ENCODE measurements at places on chromosomes 6 and 20.

DNA sequence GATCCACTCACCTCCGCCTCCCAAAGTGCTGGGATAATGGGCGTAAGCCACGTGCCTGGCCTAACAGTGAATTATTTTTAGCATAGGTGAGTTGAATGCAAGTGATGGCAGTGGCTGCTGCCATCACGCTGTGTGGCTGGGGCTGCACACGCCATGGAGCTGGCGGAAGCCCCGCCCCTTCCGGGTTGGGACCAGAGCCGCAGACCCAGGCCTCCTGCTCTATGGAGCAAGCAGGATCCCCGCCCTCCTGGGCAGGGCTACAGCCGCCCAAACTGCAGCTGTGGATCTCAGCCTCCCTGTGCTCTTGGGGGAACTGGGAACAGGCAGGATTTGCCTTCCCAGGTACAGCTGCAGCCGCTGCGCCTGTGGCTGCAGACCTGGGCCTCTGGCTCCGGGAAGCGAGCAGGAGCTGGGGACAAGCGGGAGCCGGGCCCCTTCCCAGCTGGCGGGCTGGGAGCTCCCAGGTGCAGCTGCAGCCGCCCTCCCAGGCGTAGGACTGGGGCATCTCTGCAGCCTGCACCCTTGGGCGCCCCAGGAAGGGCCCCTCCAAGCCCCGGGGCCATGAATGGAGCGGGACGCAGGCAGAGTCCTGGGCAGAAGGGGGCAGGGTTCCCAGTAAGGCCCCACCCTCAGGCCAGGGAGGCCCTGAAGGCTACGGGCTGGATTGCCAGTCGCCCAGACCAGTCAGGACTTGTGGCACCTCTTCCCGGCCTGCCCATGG lies 30.9 kb upstream of the SLA2 start:
- DNase-seq, result peak; percentile 62

- DNase-seq, result peak; percentile 57
Measured at GRCh38 chr20:13865791-13866351, 81.0 kb downstream of the NDUFAF5 start.

GRCh38 chr6:75094614-75095200 lies 111.1 kb downstream of the COL12A1 start:
- no peak for DNase-seq

DNA sequence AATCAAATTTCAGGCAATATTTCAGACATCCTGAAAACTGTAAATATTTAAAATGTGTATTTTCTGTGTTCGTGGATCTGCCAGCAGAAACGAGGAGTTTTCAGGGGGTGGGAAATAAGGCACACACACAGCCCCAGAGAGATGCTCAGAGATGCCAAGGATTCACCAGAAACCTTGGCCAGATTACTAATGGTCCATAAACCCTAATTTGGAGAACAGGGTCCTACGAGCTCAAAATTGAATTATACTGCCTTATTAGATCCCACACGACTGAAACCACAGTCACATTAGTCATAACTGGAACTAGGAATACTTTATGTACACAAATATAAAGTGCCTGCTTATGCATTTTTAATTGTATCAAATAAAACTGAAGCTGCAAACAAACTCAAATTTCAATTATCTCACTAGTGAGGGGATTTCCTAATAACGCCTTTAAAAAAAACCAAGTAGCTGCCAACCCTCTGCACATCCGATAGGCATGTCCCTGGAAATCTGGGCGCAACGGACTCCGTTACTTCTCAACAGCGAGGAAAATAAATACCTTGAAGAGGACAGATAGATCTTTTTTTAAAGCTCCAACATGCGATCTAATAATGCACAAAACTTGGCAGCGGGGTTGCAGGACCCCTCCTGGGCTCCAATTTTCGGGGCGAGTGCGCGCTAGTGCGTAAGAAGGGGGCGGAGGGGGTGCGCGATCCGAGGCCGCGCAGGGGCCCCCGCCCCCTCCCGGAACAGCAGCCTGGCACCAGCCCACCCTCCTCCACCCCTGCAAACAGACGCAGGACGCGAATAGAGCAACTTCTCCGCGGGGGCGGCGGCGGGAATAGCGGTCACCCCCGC lies 897 bp downstream of the CHD6 start:
- DNase-seq, result peak; percentile 32

DNA sequence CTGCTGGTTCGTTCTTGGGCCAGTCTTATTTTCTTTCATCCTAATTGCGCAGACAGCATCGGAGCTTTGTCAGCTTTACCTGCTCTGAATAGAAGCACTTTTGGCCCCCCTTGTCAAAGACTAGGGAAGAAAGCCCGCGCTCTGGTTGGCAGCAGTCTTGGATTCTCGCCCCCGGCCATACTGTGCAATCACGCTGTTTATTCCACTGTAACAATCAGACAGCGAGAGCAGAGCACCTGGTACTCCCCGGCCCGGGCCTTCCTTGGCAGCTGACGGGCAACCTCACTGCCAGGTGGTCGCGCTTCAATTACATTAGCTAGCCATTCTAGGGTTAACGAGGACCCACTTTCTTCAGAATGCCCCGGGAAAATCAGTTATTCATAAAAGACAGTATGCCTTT lies 72.6 kb downstream of the INSM1 start:
- peak; percentile 81 for DNase-seq

GRCh38 chr6:10730254-10730653 lies 7.4 kb downstream of the TMEM14C start:
- DNase-seq, result no peak

- no peak for DNase-seq
Measured at GRCh38 chr20:45156713-45157112, 18.0 kb upstream of the PI3 start.

GRCh38 chr20:38452880-38453624 lies 17.9 kb upstream of the SNHG17 start:
- DNase-seq, result no peak

GRCh38 chr6:158468666-158469065 lies 91.2 kb upstream of the TMEM181 start:
- no peak for DNase-seq

GRCh38 chr6:168554898-168555617 lies 114.1 kb downstream of the SMOC2 start:
- no peak for DNase-seq

DNA sequence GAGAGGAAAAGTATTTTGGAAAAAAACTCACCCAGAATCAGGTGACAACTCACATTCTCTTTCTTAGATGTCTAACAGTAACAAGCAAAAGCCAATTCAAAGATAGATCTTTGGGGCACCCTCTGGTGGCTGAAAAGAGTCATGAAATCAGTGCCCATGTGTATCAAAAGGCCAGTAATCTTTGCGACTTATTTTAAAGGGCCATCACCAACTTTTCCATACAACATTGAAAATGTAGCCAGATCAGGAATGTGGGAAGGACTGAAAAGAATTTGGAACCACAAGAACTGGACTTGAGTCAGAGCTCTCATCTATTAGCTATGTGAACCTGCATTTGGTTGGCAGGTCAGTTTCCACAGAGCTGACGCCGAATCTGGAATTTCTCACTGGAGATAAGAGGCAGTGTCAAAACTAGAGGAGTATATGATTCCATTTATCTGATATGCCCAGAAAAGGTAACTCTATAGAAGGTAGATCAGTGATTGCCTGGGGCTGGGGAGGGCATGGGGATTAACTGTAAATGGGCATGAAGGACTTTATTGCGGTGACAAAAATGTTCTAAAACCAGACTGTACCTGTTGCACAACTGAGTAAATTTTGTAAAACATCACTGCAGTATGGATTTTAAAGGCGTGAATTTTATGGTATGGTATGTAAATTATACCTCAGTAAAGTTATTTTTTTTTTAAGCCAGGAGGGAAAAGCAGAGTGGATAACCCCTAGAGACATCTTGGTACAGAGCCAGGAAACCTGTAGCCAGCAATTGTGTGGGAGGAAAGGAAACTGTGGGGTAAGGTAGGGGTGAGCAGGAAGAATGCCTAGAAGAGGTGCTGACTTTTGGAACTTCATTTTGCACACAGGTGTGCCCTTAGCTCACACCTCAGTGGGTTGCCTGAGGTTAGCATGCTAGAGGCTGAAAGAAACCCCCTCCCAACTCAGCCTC lies 117.1 kb upstream of the ASF1A start:
- peak; percentile 92 for DNase-seq

GRCh38 chr6:64838726-64839125 lies 868.3 kb downstream of the EYS start:
- no peak for DNase-seq

- peak; percentile 41 for DNase-seq
Measured at GRCh38 chr6:149026530-149026942, 279.7 kb downstream of the UST start.

- DNase-seq, result no peak
Measured at GRCh38 chr20:14951105-14951504, 613.7 kb upstream of the FLRT3 start.

Measured in G401 (cell line).